ENCODE measurements at places on chromosomes 2 and 18.

GRCh38 chr2:74564222-74564621 is 9.7 kb downstream of the DOK1 start:
- no peak for DNase-seq

- DNase-seq: no peak
These were observed 5.6 kb downstream of the LAMA3 start for GRCh38 chr18:23694637-23695430.

- no peak for DNase-seq
These were observed 23.7 kb upstream of the ROCK2 start for GRCh38 chr2:11368059-11368572.

GRCh38 chr2:2664989-2665833 is 334.1 kb upstream of the MYT1L start:
- no peak for DNase-seq

DNA sequence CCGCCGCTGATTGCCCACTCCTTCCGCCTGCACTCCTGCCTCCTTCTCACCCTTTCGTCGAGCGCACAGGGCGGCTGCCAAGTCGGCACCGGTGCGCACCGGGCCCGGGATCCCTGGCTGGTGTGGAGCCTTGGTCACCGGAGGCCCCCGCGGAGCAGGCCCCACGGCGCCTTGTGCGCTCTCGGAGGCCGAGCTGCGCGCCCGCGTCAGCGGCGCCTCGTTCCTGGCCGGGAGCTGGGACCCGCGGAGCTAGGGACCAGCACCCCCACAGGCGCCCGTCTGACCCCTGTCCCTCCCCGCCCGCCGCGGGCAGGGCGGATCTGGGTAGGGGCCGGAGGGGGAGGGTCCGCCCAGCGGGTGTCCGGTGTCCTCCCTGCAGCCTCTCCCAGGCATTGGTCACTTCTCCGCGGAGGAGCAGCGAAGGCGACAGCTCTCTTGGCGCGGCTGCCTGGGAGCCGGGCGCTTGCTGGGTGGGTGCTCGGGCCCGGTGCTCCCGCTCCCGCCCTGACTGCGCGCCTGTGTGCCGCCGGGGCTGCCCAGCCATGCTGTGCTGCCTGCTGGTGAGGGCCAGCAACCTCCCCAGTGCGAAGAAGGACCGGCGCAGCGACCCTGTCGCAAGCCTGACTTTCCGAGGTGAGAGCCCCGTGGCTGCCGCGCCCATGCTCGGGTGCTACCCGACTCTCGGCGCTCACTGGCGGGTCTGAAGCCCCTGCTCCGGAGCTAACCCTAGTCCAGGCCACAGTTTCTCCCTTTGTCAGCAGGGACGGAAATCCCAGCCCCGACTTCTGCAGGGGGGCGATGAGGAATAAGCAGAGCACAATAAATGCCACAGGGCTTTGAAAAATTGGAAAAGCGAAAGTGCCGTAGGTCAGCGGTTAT is 13.2 kb downstream of the DYSF start:
- DNase-seq: no peak

- DNase-seq: no peak
These were observed 126.2 kb downstream of the NUP35 start for GRCh38 chr2:183250472-183250871.

DNA sequence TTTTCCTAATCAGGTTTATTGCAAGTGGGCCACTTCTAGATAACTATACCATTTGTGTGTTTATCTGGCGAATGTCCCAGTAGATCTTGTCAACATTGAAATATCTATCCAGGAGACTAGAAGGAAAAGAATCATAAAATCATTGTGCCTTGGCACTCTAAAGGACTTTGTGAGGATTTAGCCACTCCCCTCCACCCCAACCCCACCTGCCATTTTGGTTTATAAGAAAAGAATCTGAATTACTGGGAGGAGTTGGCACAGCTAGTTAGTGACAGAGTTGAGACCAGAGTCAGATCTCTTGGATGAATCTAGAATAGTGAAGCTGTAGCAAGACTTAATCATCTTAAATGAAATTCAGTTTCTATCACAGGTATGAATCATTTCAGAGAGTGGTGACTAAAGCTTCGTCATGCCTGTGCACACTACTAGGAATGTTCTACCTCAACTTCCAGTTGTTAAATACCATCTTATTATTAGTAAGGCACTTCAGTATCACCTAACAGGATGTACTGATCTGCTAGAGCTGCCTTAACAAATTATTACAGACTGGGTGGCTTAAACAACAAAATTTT is 212.7 kb upstream of the SLC14A2 start:
- no peak for DNase-seq

DNA sequence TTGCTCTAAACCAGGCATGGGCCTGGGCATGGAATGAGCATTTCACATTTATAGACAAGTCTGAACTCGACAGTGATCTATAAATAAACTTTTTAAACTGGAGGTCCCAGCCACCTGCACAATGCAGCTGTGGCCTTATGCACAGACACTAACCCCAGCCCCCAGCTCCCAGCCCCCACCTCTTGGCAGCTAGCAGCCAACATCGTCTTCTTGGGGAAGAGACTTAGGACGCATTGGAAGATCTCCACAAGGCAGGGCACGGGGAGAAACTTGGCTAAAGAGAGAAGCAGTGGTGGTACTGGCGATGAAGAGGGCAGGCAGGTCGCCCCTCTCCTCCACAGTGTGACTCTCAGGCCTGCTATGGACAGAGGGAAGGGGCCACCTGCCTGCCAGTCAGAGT is 213.2 kb downstream of the ANAPC1 start:
- DNase-seq: no peak

DNA sequence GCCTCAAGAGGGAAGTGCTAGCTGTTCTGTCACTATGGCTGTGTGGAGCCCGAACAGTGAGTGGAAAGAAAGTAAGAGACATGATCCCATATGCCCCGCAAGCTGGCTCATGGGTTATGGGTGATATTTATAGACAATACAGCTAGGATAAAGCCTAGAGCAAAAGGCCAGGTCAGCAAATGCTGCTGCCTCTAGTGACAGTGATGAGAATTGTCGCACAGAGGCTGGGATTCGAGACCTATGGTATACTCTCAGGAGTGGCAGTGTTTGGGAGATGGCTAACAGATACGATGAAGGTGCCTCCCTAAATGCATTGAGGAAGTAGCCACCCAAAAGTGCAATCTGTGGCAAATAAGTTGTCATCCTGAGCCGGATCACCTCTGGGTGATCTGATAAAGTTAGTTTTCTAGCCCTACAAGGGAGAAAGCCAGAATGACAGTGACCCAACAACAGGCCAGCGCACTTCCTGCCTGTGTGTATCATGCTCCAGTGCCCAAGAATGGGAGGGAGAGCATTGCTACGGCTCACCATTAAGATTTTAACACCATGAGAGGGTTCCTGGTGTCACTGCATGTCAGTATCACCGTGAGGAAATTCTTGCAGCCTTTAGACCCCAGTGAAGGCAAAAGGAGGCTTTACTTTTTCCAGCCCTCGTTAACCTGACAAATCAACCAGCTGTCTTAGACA is 92.2 kb upstream of the TGFA start:
- DNase-seq: no peak

DNA sequence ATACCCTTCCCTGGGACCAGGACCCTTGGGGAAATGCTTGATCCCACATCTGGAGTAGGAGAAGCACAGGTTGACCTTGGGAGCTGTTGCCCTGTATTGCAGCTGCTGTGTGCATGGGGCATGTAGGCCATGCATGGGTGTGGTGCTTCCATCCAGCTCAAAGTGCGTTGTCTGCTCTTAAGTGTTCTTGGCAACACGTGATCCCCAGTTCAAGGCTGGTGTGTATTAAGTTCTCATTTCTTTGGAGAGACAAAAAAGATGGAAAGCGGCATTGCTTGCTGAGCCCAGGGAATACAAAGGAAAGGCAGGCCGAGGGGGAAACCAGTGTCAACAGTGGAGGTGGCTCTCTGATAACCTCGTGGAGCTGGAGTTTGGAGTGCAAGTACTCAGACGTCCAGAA is 110.7 kb downstream of the RTP5 start:
- DNase-seq: no peak

DNA sequence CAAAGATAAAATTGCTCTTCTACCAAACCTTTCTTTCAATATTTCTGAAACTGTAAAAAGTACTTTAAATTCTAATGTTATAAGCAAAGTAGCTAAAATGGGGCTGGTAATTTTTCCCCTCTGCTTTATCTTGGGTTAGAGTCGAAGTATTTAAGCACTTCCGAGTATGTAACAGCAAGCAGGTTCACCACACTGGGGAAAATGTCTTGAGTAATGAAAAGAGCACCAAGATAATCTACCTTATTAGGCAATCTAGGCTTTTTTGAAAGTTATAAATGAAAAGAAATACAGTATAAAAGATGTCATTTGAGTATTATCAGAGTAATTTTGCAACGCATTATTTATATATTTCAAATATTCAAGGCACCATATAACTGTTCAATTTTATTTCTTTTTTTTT is 687 bp upstream of the DSG3 start:
- DNase-seq: no peak

DNA sequence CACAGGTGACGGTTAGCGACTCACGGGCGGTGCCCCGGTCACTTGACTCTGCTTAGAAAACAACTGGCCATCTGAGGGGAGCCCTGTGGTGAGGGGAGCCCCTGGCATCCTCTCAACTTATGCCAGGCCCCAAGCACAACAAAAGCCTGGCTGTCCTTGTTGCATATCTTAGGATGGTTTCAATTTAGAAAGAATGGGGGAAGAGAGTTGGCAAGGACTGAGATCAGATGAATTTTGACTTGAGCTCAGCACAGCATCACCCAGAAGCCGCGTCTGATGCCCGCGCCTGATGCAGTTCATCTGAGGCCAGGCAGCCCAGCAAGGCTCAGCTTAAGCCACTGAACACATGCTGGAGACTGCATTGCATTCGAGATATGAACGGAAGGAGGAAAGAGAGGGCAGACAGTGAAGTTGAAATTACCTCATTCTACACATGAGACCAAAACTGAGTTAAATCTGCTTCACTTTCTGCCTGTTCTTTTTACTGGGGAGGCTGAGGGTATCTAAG is 36.8 kb downstream of the MYT1L start:
- DNase-seq: no peak

All from T-helper 1 cell (primary cell).